Stimulated activated CD4-positive, alpha-beta T cell treated with anti-CD3 and anti-CD28 coated beads, Interleukin-15, amount 100 ng/mL, for 1 hour (primary cell): ENCODE measurements at places on chromosomes 2 and 18.

- DNase-seq: no peak
These were observed 184.7 kb downstream of the PPP1R1C start for GRCh38 chr2:182170341-182170740.

GRCh38 chr2:20415511-20415918 is 31.4 kb upstream of the RHOB start:
- DNase-seq: no peak

DNA sequence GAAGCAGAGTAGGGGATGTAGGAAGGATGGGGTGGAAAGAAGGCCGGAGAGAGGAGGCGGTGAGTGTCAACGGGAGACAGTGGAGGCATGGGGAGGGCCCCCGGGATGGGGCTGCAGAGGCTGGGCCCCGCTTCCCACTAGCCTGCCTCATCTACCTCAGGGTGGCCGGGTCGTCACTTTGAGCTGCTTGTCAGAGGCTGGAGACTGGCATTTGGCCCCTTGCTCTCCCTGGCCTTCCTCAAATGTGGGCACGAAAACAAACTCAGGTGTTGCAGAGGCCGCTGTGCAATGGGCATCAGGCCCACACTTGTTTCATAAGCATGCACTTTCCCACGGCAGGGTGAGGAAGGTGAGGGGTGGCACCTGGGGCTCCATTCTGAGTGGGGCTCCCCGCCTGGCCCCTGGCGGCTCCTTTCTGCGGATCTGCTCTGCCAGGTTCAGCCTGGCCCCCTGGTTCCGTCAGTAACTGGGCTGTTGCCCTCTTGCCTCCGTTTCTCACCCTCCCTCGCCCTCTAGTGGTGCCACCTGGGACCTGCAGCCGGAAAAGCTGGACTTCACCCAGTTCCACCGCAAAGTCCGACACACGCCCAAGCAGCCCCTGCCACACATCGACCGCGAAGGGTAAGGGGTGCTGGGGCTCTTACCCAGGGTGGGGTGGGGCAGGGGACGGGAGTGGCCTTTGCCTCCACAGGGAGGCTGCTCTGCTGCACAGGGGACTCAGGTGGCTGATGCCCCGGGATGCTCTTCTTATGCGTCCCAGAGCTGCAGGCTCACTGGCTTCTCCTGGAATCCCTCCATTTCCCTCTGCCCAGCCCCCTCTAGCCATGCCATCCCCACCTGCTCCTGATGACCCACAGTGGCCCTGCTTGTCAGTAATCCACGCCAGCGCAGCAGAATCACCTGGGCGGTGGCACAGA is 125.4 kb downstream of the CTIF start:
- DNase-seq: peak; percentile 41

DNA sequence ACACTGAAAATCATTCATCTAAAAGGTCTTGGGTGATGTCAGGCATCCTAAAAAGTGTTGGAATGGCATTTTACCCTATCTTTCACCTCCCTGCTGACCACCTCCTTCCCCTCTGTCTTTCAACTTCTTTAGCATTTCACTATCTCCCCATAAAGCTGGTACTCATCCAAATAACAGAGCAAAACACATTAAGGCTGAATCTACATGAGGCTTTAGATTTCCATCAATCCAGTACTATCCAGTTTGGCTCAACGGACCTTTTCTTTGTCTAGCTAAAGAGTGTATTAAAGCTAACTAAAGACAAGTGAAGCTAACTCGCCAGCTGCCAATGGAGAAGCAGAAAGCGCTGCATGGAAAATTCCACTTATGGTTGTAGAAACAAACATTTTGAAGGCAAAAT is 122.5 kb upstream of the NCKAP5 start:
- no peak for DNase-seq

- no peak for DNase-seq
These were observed 24.0 kb downstream of the IL1B start for GRCh38 chr2:112812318-112813267.

GRCh38 chr18:48862132-48862531 is 88.6 kb downstream of the SMAD7 start:
- no peak for DNase-seq

- no peak for DNase-seq
These were observed 127.9 kb downstream of the AGAP1 start for GRCh38 chr2:235621736-235622135.

GRCh38 chr2:55150834-55151233 is 81.3 kb downstream of the CLHC1 start:
- no peak for DNase-seq

- no peak for DNase-seq
These were observed 565.4 kb downstream of the TNS1 start for GRCh38 chr2:217437290-217437870.

- DNase-seq: no peak
These were observed 16.8 kb downstream of the FN1 start for GRCh38 chr2:215419113-215419512.

GRCh38 chr2:233831861-233832260 is 22.5 kb downstream of the HJURP start:
- DNase-seq: no peak

DNA sequence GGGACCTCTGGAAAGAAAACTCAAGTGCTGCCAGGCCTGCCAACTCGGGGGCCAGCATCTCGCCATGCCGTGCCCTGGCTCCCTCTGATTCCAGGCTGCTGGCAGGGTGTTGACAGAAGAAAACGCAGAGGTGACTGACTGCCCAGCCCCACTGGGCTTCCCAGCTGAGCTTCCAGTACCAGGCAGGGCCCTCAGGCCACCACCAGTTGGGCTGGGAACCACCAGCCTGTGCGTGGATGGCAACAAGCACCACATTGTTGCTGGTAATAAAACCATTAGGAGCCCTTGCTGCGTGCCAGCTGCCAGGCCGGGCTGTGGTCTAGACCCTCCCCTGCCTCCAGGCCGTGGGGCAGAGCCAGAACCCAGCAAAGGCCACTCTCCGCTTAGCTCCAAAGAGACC is 9.2 kb downstream of the DNMT3A start:
- DNase-seq: no peak

GRCh38 chr2:60212181-60212945 is 341.1 kb downstream of the BCL11A start:
- DNase-seq: no peak

DNA sequence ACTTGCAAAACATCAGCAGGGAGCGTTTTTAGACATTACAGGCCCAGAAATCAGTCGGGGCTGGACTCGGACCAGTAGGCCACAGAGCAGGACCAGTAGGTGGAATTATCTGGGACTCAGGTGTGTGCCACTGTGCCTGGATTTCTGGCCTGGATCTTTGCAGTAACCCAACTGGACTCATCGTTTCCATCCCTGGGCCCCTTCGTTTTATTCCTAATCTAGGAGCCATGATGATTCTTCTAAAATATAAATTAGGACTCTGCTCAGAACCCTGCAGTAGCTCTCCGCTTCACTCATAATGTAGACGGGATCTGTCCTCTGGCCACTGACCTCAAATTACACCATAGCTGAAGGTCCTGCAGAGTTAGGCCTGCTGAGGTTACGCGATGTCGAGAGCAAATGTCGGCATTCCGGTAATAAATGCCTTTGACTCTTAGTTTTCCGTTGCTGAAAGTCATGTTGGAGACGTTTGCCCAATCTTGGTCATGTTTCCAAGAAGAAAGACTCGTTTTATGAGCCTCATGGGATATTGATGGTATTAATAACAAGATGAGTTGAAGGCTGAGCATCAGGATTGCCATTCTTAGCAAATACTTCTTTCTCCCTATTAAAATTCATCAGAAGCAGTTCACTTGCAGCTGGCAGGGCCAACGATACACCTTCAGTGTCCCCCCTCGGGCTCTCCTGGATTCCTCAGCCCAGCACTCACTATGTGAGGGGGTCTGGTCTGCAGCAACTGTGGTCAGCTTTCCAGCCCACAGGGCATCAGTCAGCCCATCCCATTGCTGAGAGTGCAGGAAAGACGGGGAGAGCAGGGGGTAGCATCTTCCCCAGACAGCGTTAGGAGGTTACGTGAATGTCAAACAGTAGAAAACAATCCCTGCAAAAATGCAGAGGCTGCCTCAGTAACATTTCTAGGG is 39.9 kb upstream of the KLF11 start:
- no peak for DNase-seq

GRCh38 chr18:59725142-59725541 is 27.9 kb upstream of the CCBE1 start:
- no peak for DNase-seq

- no peak for DNase-seq
These were observed 123.8 kb downstream of the AKAIN1 start for GRCh38 chr18:5073026-5073944.

- DNase-seq: no peak
These were observed 46.3 kb upstream of the LPIN2 start for GRCh38 chr18:3059272-3059671.

- DNase-seq: no peak
These were observed 14.9 kb downstream of the LPIN2 start for GRCh38 chr18:2997846-2998564.

GRCh38 chr2:241412144-241412543 is 56.1 kb downstream of the FARP2 start:
- DNase-seq: no peak

DNA sequence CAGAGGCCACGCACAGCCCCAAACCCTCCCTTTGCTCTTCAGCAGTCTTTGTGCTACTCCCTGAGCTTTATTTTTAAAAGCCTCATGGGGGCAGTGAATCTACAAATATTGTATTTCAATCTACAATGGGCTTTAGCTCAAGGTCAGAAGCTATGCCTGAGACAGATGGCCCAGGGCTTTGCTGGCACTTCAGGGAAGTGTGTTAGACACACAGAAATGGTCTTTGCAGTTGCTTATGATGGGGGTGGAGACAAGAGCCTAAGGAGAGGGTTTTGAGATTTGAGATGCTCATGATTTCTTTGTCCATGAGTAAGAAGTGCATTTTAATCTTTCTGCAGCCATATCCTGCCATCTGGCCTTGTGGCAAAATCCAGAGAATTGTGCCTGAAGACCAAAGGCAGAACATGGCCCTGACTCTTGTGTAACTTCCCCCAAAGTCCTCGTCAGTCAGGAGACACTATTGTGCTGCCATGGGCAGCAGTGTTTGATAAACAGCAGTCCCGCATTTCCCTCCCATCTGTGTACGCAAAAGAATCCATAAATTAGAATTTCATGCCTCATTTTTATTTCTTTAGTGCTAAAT is 92.6 kb downstream of the VAPA start:
- DNase-seq: no peak

- no peak for DNase-seq
These were observed 96.9 kb upstream of the ZNF397 start for GRCh38 chr18:35143622-35144596.

- no peak for DNase-seq
These were observed 2.2 kb downstream of the DSG2 start for GRCh38 chr18:31500051-31500688.

GRCh38 chr2:229553091-229553490 is 161.3 kb downstream of the DNER start:
- DNase-seq: no peak

DNA sequence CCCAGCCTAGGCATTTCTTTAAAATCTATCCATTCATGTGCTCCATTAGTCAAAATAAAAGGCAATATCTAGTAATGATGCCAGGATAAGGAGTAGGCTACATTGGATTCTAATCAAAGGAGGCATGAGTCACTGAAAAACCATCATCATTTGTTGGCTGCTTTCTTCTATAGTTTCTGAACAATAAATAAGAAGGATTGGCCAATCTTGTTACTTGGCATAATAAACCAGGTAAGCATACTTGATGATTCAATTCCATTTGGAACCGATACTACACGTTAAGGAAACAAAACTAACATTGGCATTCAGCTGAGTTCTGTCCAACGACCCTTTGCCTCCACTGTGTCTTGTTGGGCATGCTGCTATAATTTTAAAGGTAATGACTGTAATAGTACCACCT is 27.2 kb downstream of the ATP8B1 start:
- no peak for DNase-seq

- DNase-seq: no peak
These were observed 269.7 kb upstream of the SLC8A1 start for GRCh38 chr2:40721595-40721994.

GRCh38 chr2:156192468-156192867 is 140.1 kb downstream of the NR4A2 start:
- DNase-seq: no peak

DNA sequence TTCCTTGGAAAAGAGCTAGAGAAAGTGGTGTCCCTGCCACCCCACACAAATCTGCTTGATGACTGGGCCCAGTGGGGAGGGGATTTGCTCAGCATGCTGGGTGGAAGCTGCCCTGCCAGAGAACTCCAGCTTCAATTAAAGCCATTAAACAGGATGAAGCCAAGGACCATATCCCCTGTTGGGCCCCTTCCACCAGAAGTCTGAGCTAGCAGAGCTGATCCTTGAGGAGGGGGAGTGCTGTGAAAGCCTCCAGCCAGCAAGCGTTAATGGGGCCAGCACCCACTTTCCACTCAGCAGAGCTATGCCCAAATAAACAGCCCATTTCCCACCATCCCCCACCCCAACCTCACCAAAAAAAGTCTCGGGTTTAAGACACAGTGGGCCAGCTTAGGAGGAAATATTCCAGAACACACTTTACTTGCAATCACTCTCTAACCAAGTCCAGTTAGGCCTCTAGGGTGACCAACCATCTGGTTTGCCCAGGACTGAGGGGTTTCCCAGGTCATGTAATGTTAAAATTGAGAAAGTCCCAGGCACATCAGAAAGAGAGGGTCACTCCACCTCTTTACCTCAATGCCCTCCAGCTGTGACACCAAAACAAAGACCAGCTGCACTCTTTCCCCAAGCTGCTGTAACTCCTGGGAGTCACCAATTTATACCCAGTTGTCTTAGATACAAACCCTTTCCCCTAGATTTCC is 132.3 kb downstream of the FOXI3 start:
- DNase-seq: no peak

GRCh38 chr2:28896906-28897305 is 2.4 kb downstream of the WDR43 start:
- DNase-seq: no peak

GRCh38 chr18:10490401-10491165 is 35.2 kb upstream of the NAPG start:
- DNase-seq: no peak

- no peak for DNase-seq
These were observed 301.3 kb upstream of the RGPD4 start for GRCh38 chr2:107525406-107525805.

DNA sequence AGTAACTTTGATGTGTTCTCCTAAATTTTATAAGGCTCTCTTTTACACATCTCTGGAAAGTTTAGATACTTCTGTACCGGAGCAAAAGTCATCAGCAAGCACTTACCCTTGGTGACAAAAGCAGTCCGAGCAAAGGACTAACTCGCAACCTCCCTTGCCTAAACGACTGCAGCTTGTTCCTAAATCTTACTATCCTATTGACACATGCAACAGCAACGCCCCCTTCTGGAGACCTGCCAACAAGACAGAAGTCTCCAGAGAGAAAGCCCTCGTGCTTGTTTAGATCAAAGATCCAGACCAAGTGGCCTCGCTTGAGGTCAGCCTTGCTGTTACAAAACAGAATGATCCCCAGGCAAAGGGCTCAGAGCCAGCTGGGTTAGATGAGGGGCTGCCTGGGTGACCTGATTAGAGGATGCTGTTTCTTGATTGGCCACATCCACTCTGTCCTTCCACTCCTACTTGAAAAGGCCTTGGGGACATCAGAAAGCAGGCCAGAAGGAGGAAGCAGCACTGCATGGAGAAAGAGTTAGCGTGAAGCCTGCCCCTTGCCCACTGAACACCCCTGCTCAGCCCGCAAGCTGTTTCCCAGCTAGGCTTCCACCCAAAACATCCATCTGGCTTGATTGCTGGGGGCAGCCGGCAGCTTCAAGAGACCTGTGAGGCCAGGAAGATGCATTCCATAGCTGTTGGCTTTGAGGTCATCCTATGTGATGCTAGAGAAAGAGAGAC is 94.3 kb downstream of the HNRNPLL start:
- DNase-seq: peak; percentile 53

GRCh38 chr2:227257820-227258219 is 67.2 kb upstream of the MFF start:
- no peak for DNase-seq
